ENCODE measurements at places on chromosomes 1 and 21. TPM values are rescaled to one million over a fixed set of nuclear protein-coding genes. Genes with fewer than 3 reads are reported as not detected.

The KCNN3 gene
- total RNA-seq: 0.29 TPM

The PKNOX1 gene
- 24.1 TPM for total RNA-seq

GRCh38 chr21:41769933-41770332 is 3.1 kb upstream of the RIPK4 start:
- no peak for DNase-seq

DNA sequence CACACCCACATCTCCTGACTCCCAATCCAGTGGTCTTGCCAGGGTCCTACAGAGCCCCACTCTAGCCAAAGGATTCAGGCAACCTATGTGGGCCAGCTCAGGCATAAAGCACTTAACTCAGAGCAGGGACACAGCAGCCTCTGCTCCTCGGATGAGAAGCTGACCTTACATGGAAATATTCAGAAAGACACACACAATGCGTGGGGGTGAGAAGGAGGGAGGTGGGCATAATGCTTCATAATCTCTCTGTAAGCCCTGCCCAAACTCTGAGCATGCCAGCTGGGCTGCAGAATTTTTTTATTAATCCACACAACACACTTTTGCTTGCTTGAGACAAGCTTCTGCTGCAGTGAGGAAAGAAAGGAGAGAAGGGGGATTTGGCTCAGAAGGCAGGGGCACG is 21.6 kb downstream of the KCND3 start:
- no peak for DNase-seq

DNA sequence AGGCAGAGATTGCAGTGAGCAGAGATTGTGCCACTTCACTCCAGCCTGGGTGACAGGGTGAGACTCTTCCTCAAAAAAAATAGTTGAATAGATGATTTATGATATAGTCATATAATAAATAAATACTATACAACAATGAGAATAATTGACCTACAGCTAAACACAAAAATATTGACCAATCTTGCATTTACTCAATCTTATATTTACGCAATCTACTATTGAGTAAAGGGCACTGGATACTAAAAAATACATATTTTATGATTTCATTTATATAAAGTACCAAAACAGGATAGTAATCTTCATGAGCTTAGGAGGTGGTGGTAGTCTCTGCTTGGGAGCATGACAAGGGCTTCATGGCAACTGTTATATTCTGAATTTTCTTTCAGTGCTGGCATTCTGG is 19.1 kb upstream of the GBP3 start:
- DNase-seq: no peak

- no peak for DNase-seq
These were observed 81.4 kb upstream of the CNIH3 start for GRCh38 chr1:224534731-224535130.

DNA sequence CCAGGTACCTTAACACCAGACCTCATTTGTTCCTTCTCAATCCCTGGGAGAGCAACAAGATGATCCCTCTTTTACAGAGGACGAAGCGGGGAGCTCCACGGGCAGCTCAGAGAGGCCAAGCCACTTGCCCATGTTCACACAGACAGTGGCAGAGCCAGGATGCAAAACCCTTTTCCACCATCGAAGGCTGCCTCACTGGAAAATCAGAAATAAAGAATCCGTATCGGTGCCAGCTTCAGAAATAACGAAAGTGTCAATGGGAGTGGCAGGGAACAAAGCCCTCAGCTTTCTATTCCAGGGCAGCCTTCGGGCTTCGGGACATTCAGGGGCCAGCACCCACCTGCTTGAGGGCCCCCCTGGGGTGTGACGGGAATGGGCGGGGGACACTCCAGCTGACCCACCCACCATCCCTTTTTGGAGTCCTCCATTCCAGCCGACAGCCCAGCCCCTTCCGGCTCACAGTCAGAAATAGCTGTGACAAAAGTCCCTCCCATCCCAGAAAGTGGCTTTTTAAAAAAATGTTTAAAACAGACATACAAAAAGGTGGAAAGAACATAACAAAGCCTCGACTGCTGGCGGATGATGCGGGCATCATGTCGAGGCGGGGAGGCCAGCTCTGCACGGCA is 6.0 kb downstream of the IFFO2 start:
- DNase-seq: no peak

GRCh38 chr21:18147678-18148077 is 97.0 kb upstream of the CHODL start:
- no peak for DNase-seq

- DNase-seq: no peak
These were observed 165.6 kb downstream of the USP25 start for GRCh38 chr21:15895142-15896106.

GRCh38 chr1:86546787-86547221 is at the start of gene CLCA4:
Gene CLCA4 (plus strand): TSS chr1:86547078. CDS start chr1:86547120, 42 bp downstream.
- DNase-seq: no peak

- no peak for DNase-seq
These were observed 459.3 kb downstream of the MATN1 start for GRCh38 chr1:30263888-30264671.

Data from naive thymus-derived CD4-positive, alpha-beta T cell (primary cell).